ENCODE measurements at places on chromosomes 11 and 22.

DNA sequence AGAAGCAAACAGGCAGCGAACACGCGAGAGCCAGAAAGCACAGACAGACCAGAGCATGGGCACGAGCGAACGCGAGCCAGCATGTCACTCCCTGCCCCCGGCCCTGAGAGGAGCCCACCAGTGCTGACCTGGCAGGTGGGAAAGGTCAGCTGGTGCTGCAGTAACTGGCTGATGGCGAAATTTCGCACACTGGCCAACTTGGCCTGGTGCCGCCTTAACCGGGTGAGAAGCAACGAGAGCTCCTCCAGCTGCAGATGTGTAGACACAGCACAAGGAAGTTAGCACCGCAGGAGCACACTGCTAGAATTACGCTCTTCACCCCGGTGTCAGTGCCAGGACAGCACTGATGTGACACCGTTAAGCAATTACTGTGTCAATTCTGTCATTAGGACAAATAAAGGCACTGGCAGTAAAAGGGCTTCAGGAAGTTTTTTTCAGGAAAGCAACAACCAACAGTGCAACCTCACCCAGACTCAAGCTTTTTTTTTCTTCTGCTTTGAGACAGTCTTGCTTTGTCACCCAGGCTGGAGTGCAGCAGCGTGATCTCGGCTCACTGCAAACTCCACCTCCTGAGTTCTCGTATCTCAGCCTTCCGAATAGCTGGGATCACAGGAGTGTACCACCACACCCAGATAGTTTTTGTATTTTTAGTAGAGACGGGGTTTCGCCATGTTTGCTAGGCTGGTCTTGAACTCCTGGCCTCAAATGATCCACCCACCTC, 76.8 kb downstream of the C11orf58 start:
- no peak for DNase-seq

DNA sequence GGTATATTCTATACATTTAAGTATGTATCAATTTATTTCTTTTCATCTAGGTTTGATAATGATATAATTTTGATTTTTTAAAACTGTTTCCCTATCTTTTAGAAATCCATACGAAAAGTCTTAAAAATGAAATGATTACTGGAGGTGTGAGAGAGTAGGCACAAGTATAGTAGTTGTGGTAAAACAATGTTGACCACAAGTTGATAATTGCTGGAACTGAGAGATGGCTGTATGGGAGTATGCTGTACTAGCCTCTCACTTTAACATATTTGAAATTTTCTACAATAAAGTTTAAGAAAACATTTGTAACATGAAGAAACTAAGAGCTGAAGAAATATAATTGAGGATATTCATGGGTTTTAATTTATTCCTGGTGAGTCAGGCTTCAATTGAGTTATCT, 30.0 kb downstream of the FSHB start:
- no peak for DNase-seq

GRCh38 chr11:130112071-130112830, 42.6 kb downstream of the APLP2 start:
- DNase-seq: no peak

DNA sequence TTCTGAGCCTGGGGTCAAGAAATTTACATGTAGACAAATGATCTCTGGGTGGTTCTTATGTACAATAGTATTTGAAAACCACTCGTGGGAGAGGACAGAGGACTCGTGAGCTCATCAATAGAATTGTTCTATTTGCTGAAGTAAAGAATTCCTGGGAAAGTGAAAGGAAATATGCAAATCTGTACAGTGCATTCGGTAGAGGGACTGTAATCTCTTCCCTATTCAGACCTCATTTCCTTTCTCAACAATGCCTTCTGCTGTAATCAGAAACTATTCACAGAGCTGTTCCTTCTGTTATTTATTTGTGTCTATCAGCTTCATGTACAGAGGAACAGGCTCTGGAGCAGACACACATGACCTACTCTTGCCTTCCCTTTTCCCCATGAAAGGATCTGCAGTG, 709.4 kb upstream of the KIRREL3 start:
- no peak for DNase-seq

DNA sequence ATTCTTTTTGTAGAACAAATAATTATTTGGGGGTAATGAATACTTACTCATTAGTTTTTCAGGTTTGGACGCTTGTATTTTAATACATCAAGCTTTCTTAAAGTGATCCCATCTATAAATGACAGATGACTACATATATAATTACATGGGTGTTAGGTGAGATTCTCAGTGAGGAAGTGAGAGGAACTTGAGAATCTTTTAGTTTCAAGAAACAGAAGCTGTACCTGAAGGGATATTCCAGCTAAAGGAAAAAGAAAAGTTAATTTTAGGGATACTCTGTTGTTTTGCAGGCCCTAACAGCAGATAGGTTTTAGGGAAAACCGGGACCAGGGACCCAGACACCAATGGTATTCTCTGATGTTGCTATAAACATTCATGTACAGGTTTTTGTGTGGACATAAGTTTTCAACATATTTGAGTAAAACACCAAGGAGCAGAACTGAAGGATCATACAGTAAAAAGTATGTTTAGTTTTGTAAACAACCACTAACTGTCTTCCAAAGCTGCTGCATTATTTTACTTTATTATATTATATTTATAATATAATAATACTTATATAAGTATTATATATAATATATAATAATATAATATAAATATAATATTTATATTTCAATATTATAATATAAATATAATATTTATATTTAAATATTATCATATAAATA, 24.1 kb upstream of the PHOX2A start:
- DNase-seq: no peak

DNA sequence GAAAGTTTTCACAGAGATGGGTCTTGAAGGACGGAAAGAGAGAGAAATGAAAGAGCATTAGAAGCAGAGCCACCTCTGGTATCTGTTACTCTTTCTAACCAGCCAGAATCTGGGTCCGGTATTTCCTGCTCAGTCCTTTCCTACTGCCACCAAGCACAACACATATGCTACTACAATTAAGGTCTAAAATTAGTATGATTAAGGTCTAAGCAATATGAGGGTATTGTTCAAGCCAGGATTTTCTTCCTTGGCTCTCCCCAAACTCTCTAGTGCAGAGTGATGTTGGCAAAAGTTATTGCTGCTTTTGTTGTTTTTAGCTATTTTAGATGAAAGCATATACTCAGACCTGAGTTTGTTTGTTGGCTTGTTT, 59.2 kb upstream of the EED start:
- no peak for DNase-seq

DNA sequence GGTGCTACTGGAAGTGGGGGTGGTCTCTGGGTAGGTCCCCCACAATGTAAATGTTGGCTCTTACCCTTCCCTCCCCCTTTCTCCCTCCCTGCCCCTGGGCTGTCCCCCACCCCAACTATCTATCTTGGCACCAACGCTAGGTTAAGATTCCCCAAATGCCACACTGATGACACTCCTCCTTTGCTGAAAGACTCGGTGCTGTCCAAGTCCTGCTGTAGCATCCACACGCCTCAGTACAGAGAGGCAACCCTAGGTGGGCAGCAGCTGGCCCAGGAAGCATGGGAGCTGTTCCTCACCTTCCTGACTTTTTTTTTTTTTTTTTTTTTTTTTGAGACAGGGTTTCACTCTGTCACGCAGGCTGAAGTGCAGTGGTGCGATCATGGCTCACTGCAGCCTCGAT, 3.4 kb upstream of the KCTD17 start:
- DNase-seq: no peak

GRCh38 chr11:72764503-72764902, 12.3 kb upstream of the ARAP1 start:
- DNase-seq: no peak
